GM04504 (cell line): ENCODE measurements at places on chromosomes 11 and 22.

- no peak for DNase-seq
Observed at GRCh38 chr11:7531011-7531410, 17.2 kb downstream of the PPFIBP2 start.

DNA sequence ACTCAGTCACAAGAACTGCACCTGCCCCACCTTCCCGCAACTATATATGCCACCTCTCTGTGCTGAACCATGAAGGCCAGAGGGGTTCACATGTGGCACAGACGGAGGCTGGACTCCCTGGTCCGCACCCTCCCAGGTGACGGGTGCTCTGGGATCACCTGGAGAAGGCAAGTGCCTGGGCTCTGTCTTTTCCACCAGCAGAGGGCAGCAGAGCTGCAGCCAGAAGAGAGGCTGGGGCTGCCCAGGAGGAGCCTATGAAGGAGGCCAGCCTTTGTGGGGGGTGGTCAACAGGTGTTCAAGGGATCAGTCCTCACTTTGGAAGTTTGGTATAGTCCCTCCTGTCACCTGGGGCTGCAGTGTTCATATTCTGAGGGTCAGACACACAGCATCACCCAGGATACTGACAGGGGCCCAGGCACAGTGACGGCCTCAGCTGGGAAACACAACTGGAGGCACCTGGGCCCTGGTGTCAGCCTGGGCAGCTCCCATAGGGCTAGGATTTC lies 39.2 kb upstream of the IGLL5 start:
- peak; percentile 5 for DNase-seq

GRCh38 chr11:126725043-126725442 lies 275.5 kb downstream of the KIRREL3 start:
- DNase-seq = no peak

GRCh38 chr11:58776891-58777710 lies 45.4 kb upstream of the GLYAT start:
- no peak for DNase-seq

DNA sequence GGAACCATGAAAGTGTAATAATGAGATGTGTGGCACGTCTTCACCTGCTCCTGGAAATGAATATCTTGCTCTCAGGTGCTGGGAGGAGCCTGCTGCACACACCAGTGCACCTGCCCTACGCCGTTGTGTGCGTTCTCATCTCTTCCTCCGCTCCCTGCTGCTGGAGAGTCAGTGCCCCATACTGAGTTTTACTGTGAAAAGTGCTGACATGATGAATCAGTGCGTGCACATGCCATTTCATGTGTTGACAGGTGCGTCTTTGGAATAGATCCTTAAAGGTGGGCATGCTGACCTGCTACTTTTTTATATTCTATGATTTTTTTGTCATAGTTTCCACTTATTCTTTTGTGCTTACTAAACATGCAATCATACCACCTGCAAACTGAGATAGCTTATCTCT lies 1015.8 kb downstream of the BRD1 start:
- DNase-seq = no peak

- no peak for DNase-seq
Observed at GRCh38 chr22:38490915-38491314, 15.2 kb downstream of the DDX17 start.

DNA sequence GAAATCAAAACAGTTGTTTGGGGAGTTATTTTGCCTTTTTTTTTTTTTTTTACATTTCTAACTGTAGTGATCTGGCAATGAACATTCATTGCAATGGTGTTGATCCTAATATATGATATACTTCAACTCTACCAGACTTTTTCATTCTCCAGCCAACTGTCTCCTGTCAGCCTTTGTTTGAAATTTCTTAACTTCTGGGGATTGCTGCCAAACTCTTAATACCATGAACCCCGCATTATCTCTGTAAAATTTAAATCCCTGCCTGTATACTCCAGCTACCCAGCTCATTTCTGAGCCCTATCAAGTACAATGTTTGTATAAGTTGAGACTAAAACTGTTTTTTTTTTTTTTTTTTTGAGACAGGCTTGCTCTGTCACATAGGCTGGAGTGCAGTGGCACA lies 280.7 kb downstream of the TTC28 start:
- DNase-seq = no peak
